Upper lobe of left lung (tissue), 6 donors: ENCODE measurements at places on chromosomes 2 and 18. TPM values are rescaled to one million over a fixed set of nuclear protein-coding genes. Genes with fewer than 3 reads are reported as not detected.

- no peak for DNase-seq
These were observed 31.7 kb downstream of the HRH4 start for GRCh38 chr18:24491927-24492834.

DNA sequence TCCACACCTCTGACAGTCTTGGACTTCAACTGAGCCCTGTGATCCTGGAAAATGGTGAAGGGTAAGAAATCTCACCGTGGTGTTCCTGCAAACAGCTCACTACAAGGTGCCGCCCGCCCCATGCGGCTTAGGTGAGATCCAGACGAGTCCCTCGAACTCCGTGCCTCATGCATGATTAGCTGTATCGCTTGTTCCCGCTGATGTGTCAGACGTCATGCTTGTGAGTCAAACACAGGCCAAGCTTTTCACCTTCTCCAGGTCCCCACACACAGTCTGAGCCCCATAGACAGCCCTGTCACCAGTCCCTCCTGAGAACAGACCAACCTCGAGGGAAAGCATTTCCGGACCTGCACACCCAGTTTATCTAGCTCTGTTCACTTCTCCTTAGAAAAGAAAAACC lies 740.5 kb downstream of the GALR1 start:
- DNase-seq = no peak

DNA sequence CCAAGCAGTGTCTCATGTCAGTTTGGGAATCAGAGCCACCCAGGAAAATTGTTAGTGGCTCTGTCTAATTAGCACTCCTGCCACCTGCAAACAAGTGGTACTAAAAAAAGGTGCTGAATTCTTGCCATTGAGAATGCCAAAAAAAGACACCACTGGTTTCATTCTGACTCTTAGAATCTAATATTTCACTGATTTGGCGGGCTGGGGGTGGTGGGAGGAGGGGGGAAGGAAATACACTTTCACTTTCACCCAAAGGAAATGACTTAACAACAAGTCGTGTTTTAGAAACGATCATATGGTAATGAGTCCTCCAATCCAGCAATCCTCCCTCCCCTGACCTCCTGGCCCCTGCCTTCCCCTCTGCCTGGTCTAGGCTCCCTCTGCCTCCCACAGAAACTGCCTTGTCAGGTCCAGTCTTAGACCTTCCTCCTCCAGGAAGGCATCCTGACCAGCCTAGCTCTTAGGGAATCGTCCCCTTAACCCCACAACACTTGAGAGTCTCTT lies 4.4 kb upstream of the KLHL29 start:
- DNase-seq = no peak

GRCh38 chr2:83342860-83343329 lies 1116.2 kb downstream of the SUCLG1 start:
- DNase-seq = no peak

The DNAH7 gene
- 1.6 TPM for total RNA-seq
